Globus pallidus (tissue), 1 donor: ENCODE measurements at places on chromosomes 3 and 15.

DNA sequence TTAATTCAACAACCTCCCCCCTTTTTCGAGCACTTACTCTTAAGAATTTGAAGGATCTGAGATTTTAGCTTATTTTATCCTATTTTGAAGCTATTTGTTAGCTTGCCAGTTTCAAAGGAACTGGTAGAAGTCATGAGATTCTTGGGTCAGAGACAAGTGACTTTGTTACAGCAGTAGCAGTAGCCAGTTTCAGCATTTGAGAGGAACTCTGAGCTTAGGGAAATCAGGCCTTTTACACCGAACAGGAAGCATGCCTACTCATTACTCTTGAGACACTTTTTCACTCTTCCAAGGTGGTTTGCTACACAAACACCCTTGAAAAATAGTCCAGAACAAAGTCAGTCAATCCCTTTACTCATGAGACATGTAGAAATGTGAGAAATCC, 24.5 kb upstream of the TM4SF1 start:
- DNase-seq, result no peak

- DNase-seq, result no peak
These were observed 559.9 kb upstream of the ARPP21 start for GRCh38 chr3:35079403-35079802.

- no peak for DNase-seq
These were observed 60.8 kb upstream of the GALNT15 start for GRCh38 chr3:16113704-16114103.

GRCh38 chr15:71508081-71508682, 302.2 kb upstream of the NR2E3 start:
- no peak for DNase-seq

DNA sequence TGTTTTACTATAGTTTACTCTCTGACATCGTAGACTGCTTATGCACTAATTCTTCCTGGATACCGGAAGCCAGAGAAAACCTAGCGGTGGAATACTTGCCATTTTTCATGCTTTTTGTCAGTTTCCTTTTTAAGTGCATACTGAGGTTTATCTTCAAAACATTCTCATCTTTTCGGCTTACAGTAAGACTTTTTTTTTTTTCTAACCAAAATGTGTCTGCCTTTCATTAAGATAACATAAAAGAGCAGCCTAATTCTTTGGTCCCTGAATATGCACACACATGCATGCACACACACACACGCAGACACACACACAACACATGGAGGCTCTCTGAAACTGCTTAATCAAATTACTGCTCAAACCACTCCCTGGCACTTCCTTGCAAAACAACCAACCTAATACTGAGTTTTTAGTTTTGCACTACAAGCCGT, 1.3 kb downstream of the ZNF445 start:
- DNase-seq, result no peak

DNA sequence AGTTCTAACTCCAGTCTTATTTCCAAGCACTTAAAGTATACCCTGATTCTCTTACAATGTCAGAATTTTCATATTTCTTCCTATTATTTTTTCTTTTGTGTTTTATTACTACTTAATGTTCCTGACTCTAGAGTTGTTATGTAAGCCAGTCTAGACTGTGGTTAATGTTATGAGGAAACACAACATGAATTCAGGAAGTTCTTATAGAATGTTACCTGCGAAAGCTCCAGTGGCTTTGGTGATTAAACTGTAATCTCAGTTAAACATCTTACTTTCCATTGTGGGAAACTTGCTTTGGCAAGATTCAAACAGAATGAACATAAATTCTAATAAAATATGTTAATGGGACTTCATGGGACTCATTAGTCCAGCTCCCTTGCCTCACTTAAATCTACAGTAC, 36.6 kb upstream of the CHL1 start:
- no peak for DNase-seq

DNA sequence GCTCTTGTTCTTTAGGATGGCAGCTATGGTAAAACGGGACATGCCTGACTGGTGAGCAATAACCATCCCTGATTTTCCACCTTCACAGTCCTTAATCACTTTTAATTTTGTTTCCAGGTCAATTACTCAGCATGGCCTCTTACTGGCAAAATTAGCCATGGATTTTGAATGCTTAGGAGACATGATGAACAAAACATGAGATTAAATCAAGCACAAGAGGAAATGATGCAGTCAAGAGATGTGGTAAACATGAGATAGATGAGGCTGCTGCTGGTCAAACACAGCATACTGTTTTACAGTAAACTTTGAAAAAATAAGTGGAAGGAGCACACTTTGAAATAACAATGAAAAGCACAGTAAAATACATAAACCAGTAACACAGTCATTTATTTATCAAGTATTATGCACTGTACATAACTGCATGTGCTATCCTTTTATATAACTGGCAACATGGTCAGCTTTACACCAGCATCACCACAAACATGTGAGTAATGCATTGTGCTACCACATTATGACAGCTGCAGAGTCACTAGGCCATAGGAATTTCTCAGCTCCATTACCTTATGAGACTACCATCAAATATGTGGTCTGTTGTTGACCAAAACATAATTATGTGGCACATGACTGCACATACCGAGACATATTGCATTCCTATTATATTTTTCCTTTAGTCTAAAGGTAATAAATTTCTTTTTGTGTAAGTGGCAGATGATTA, 30.1 kb upstream of the ZNF502 start:
- no peak for DNase-seq

- DNase-seq, result peak; percentile 19
These were observed 53.6 kb downstream of the RHCG start for GRCh38 chr15:89442671-89443307.

DNA sequence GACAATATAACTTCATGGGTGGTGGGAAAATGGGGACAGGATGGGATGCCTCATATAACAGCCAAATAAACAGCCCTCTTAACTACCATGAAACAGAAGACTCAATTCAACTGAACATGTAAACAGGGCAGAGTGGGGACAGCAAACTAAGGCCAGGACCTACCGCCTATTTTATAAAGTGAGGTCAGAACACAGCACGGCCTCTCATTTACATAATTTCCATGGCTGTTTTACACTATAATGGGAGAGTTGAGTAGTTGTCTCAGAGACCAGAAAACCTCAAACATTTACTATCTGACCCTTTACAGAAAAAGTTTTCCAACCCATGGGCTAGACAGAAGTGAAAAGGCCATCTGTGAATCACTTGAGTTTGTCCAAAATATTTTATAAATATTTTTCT, 56.7 kb upstream of the SNRPA1 start:
- no peak for DNase-seq

DNA sequence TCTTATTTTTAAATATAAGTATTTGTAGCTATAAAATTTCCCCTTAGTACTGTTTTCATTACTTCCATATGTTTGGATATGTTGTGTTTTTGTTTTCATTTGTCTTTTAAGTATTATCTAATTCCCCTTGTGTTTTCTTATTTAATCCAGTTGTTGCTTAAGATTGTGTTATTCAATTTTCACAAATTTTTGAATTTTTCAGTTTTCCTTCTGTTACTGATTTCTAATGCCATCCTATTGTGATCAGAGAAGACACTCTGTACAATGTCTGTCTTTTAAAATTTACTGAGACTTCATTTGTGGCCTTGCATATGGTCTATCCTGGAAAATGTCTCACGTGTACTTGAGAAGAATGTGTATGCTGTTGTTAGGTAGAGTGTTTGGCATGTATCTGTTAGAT, 795.6 kb upstream of the CFAP20DC start:
- no peak for DNase-seq

DNA sequence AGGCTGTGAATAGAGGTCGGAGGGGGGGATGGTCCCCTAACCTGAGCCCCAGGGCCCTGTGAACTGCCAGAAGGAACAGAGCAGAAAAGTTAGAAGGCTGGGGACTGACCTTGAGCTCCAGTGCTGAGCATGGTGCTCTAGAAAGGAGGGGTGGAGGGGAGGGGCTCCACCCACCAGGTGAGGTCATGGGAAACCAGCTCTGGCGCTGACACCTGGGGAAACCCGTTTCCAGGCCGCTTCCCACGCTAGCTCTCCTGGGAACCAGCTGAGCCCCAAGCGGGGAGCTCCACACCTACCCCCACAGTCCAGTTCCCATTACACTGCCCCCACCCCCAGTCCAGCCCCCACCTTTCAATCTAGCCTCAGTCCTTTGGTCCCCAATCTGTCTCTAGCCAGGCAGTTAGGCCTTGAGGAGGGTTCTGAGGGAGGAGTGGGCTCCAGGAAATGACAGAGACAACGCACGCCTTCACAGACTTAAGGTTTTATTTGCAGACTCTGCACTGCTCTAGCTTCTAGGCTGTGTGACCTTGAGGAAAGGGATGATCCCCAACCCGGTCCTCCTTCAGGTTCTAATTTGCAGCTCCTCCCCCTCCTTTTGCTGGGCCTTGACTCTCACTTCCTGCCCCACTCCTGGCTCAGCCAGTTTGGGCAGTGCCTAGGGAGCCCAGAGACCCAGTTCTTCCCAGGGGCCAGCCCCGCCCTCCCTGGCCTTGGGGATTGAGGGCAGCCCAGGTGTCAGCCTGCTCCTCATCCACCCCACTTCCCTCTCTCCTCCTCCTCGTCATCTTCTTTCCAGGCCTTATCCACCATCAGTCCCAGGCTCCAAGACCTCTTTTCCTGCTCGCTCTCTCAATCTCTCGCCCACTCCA, 2.1 kb downstream of the RHOV start:
- no peak for DNase-seq

- DNase-seq, result no peak
These were observed 69.0 kb downstream of the LINGO1 start for GRCh38 chr15:77563623-77564156.

DNA sequence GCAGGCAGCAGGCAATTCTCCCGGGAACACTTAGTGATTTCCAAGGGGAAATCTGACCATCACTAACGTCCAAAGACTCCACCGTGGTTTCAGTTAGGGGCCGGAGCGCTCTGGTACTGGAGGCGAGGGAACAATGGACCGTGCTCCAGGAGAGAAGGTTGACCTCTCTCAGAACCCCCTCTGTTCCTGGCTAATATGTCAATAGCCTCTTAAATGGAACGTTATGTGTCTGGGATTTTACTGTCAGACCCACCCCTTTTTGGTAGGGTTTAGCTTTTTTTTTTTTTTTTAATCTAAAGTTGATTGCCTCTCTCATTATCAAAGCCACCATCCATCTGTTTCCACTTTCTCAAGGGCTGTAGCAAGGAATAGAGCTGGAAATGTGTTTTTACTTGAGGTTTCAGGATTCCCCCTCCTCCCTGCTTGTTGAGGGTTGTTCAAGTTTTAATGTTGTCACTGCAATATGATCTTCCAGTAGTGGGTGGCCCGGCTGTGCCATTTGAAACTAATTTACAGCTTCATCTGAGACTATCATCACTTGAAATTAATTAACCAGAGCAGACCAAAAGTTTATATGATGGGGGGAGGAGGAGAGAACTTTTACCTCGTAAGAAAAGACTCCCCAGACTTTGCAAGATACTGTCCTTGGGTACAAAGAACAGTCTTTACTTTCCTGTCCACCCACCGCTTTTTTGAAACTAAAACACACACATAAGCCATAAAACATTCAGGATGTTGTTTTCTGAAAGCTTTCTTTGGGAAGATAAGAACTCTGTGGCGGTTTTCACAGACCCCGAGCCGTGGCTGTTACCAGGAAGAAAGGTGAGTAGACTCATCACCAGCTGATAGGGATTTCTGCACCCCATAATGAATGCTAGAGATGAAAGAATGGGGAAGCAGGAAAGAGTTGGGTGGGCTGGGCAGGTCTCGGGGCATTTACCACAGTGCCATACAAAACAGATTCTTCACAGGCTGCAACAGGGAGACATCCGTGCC, 187.8 kb downstream of the UACA start:
- DNase-seq, result no peak

DNA sequence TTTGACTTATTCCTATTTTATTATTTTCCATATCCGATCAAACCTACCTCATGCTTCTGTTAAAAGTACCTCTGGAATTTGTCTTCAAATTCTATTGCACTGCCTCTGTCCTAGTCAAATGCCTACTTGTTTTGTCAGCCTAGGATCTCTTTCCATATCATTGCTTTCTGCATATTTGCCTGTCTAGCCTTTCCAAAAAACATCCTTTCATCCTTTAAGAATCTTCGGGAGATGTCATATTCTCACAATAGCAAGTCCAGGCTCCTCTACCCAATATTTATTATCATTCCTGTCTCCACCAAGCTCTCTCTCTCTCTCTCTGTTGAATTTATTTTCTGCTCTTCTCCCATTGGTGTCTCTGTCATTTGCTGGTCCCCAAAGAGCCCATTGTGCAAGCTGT, 80.1 kb downstream of the LRRC28 start:
- no peak for DNase-seq

- no peak for DNase-seq
These were observed 524.2 kb upstream of the LMCD1 start for GRCh38 chr3:7977245-7978086.

DNA sequence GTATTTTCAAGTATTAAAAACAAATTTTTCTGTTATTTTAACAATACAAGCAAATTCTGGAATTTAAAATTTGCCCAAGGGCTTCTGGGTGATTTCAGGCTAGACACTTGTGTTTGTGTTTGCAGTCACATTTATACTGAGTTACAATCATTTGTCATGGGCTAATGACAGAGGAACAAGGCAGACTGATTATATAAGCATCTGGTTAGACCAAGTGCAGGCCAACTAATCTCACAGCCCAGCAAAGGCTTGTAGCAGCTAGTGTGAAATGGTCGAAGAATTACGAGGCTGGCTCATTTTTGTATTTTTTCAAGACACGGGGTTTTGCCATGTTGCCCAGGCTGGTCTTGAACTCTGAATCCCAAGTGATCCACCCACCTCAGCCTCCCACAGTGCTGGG, 52.1 kb downstream of the CMTM8 start:
- DNase-seq, result no peak

DNA sequence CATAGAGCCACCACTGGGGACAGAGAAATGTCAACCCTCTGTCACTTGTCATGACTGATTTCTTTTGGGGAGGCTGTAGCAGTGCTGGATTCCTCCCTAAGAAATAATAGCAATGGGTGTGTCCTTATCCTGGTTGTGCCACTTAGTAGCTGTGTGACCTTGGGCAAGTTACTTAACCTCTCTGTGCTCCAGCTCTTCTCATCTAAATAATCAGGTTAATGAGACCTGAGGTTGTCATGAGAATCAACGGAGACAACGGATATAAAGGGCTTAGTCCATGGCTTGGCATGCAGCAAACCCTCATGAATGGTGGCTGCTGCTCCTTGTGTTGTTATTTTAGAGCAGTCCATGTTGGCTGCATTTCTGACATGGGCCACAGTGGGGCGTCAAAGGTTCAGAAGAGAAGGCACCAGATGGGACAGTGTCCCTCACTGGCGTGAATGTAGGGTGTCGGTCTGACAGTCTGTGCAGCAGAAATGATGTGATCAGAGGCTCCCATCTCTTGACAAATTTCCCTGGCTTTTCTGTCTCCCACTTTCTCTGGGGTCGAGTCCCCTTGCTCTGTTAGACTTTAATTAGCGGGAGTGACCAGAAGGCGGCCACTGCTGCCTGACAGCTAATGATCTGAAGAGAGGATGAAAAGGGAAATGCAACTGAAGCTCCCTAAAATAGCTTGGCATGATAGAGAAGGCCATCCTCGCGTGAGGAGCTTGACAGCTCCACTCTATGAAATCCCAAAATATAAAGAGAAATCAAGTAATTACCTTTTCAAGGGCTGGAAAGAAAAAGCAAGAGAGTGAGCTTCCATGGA, 209.4 kb downstream of the CADPS start:
- DNase-seq, result peak; percentile 65
